ENCODE measurements at places on chromosomes 4 and X. TPM values are rescaled to one million over a fixed set of nuclear protein-coding genes. Genes with fewer than 3 reads are reported as not detected.

- no peak for DNase-seq
Observed at GRCh38 chr4:22910200-22910599, 217.5 kb downstream of the GBA3 start.

GRCh38 chr4:8710946-8711345, 118.4 kb downstream of the CPZ start:
- DNase-seq: no peak

DNA sequence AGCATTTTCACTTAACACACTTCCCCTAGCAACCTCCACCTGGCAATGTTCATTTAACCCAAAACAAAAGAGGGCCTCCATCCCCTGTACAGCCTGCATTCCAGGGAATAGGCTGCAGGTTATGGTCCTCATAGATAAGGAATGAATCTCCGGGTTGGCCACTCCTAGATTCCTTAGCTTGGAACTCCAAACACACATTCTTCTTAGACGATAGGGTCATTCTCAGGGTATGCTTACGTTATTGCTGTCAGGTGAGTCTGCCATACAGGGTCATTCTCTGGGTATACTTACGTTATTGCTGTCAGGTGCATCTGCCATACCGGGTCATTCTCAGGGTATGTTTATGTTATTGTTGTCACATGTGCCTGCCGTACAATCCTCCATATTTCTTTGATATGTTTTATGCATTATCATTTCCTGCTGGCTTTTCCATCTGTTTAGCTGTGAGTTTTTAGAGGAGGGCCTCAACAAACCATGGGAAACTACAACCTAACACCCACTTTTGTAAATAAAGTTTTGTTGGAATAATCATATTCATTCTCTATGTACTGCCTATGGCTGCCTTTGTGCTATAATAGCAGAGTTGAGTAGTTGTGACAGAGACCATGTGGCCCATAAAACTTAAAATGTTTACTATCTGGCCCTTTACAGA, 8.2 kb upstream of the AFF1 start:
- DNase-seq: peak; percentile 89

- DNase-seq: peak; percentile 13
Observed at GRCh38 chr4:101357751-101358150, 10.4 kb upstream of the PPP3CA start.

- no peak for DNase-seq
Observed at GRCh38 chrX:40105835-40106675, 8.3 kb upstream of the BCOR start.

DNA sequence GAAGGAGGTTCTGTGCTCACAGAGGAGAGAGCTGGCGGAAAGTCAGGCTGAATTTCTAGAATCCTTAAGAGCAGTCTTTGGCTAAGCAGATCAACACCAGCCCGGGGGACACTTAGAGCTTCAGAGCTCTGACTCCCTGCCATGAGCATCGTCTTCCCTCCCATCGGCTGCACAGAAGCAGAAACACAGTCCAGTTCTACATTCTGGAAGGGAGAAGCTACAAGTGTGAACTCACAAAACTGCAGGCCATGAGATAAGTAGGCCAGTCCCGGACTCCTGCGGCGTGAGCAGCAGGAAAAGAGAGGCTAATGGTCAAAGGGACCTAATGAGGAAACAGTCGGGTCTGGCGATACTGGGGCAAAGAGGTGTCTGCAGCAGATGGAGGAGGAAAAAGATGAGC, 211.5 kb downstream of the DHX15 start:
- no peak for DNase-seq

GRCh38 chr4:37687681-37688080, 1.5 kb upstream of the RELL1 start:
- DNase-seq: no peak

GRCh38 chr4:95560774-95561173, 12.0 kb upstream of the UNC5C start:
- no peak for DNase-seq

GRCh38 chrX:116009861-116010710, 160.5 kb upstream of the AGTR2 start:
- no peak for DNase-seq

GRCh38 chrX:138763761-138764160, 52.2 kb upstream of the FGF13 start:
- DNase-seq: peak; percentile 2

DNA sequence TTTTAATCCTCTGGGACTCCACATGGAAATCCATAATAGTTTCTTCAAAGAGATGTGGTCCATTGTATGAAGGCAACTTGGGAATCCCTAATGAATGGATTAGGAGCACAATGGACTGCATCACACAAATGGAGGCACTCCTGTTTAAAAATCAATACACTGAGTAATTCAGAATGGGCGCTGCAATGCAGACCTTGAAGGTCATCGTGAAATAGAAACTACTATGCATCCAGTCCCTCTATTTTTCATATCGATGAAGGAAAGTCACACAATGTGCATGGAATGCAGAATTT, 98.8 kb upstream of the EGFL6 start:
- no peak for DNase-seq

- no peak for DNase-seq
Observed at GRCh38 chr4:102553982-102554381, 52.8 kb downstream of the NFKB1 start.

HS6ST2 gene
- total RNA-seq: 16.8 TPM

HSFX4 gene
- total RNA-seq: not detected

CXCR3 gene
- total RNA-seq: not detected

NWD2 gene
- total RNA-seq: 0.26 TPM

GAB1 gene
- total RNA-seq: 10.8 TPM

HSFX3 gene
- not detected for total RNA-seq
